ENCODE measurements at places on chromosomes 3 and 15. TPM values are rescaled to one million over a fixed set of nuclear protein-coding genes. Genes with fewer than 3 reads are reported as not detected.

DNA sequence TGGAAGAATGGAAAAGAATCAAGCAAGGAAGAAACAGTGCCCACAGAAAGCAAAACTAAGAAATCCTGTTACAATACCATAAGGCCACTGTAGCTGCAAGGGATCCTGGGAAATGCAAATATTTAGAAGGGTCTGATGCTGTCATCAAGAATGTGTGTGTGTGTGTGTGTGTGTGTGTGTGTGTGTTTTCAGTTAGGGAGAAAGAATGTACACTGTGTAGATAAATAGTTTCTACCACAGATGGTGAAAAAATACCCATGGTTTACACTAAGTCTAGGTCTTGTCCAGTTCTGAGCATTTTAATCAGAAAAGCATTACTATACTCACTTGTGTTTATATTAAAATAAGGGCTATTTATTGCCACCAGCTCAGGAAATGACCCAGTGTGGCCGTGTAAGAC, 355.0 kb downstream of the RBMS3 start:
- no peak overlapping the region for H3K27ac ChIP-seq
- no peaks in the 10 kb centered on the region for H3K36me3 ChIP-seq
- no peak overlapping the region for H3K4me3 ChIP-seq
- no peaks in the 10 kb centered on the region for H3K4me1 ChIP-seq
- DNase-seq, result no peak

DNA sequence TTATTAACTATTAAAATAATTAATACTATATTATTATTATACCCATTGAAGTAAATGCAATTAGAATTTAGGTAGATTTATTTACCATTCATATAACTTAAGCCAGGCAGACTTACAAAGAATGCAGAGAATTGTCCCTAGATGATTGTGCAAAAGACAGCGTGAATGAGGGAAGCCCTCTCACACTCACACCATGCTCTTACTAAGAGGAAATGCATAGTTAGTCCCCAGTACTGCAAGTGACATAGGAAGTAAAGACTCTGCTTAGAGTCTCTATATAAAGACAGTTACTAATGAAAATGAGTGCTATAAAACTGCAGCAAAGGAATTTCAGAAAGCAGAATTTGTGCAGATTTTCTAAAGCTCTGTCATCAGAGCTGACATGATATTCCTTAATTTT, 270.4 kb downstream of the ZBBX start:
- no peak overlapping the region for H3K27ac ChIP-seq
- no peaks in the 10 kb centered on the region for H3K36me3 ChIP-seq
- H3K27me3 ChIP-seq, result no peaks in the 10 kb centered on the region

GRCh38 chr3:58251631-58252035, 14.0 kb downstream of the ABHD6 start:
- DNase-seq, result no peak
- peaks cover 44% of the 10 kb centered on the region for H3K4me1 ChIP-seq
- H3K4me3 ChIP-seq, result no peak overlapping the region
- H3K36me3 ChIP-seq, result peaks cover 5% of the 10 kb centered on the region
- no peaks in the 10 kb centered on the region for H3K27me3 ChIP-seq

- no peak overlapping the region for H3K27ac ChIP-seq
- DNase-seq, result no peak
- H3K4me1 ChIP-seq, result no peaks in the 10 kb centered on the region
These were observed 96.2 kb upstream of the NR2F2 start for GRCh38 chr15:96234109-96234892.

COL6A5 gene
- polyA plus RNA-seq, result 0.12 TPM
